ENCODE measurements at places on chromosomes 3 and 15.

DNA sequence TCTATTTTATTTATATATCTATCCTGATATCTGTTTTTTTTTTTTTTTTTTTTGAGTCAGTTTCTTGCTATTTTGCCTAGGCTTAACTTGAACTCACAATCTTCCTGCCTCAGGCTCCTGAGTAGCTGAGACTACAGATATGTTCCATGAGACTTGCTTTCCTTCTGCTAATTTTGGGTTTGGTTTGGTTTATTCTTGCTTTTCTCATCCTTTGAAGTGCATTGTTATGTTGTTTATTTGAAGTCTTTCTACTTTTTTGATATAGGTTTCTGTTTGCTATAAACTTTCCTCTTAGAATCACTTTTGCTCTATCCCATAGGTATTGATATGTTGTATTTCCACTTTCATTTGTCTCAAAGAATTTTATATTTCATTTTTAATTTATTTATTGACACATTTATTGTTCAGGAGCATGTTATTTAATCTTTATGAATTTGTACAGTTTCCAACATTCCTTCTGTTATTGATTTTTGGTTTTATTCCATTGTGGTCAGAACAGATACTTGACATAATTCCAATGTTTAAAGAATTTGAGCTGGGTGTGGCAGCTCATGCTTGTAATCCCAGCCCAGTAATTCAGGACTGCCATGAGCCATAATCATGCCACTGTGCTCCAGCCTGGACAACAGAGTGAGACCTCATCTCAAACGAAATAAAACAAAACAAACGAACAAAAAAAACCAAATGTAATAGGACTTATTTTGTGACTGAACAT lies 62.3 kb upstream of the PLSCR4 start:
- DNase-seq, result no peak

DNA sequence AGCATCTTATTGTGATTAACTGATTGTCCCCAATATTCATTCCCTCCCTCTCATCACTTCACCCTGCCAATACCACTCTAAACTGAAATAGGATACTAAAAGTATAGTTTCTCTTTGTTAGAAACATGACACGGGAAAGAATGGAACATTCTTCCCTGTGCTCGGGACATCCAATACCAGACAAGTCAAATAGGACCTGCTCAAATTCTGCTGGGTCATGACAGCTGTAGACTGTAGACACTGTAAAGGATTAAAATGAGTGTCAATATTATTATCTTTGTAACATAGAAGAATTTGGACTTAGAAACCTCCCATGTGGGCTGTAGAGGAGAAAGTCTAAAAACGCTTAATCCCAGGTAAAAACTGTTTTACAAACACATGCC lies 315.0 kb upstream of the NR2E3 start:
- no peak for DNase-seq

DNA sequence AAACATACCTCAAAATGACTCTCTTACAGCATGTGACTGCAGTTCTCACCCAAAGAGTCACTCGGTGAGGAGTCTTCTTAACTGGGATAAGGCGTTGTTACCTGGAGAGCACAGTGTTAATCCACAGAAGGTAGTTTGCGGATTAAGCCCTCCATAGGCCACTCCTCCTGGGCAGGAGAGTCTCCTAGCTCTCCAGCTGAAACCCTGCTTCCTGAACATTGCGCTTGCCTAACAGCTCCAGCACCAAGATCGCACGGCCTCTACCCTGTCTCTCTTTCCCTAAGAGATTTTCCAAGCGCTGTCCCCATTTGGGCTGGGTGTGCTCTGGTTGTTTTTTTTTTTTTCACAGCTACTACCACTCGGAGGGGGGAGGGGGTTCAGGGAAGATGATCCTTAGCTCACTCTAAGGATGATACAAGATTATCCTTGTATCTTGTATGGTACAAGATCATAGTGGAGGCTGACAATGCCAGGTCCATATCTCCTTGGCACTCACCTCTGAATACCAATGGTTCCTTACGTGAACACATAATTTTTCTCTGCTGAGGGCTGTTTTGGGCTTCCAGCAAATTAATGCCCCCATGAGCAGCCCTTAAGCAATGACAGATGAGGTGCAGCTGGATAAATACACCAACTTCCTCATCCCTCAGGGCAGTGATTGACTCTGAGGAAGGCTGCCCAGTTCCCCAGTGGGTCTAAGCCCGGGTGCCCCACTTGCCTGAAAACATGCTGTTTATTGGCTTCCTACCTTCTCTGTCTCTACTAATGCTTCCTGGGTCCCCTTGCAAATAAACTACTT lies 185.2 kb upstream of the TSC22D2 start:
- DNase-seq, result no peak

- DNase-seq, result peak; percentile 5
Measured at GRCh38 chr3:197394464-197395321, 96.3 kb upstream of the DLG1 start.

DNA sequence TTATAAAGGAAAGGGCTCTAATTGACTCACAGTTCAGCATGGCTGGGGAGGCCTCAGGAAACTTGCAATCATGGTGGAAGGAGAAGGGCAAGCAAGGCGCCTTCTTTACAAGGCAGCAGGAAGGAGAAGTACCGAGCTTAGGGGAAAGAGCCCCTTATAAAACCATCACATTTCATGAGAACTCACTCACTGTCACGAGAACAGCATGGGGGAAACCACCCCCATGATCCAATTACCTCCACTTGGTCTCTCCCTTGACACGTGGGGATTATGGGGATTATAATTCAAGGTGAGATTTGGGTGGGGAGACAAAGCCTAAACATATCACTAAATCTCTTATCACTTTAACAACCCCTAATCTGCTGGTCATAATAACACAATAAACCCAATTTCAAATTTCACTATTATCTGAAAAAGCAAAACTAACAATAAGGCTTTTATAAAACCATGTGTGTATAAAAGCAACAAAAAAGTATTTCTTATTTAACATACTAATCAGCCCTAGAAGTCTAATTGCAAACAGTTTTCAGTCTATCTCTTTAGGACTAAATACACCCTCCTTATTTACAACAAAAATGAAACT lies 43.2 kb downstream of the SCAPER start:
- no peak for DNase-seq
